Right kidney (tissue), 9 donors: ENCODE measurements at places on chromosomes 2 and 18.

DNA sequence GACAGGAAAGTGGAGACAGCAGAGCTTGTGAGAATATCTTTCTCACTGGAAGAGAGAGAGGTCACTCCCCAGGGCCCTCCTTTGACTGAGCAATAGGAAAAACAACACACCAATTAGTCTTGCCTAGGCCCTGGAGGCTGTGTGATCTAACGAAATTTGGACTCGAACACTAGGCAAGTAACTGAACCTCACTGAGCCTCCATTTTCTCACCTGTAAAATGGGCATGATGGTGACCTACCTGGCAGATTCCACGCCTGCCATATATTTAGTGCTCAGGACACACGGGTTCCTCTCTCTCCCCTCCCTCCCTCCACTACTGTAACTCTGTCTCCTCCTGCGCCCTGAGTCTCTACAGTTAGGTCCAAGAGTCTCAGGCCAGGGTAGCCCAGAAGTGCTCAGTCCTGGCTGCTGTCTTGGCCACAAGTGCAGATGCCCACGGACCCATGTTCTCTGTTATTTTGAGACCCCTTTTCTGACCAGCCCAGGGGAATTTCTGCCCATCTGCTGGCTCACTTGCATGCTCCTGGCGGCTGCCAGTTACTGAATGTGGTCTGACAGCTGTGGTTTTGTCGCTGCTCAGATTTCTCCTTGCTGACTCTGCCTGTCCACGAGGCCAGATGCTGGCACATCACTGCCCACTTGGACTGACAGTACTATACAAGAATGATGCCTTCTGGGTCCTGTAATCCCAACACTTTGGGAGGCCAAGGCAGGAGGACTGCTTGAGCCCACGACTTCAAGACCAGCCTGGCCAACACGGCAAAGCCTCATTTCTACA, 9.6 kb upstream of the GIGYF2 start:
- no peak for DNase-seq

DNA sequence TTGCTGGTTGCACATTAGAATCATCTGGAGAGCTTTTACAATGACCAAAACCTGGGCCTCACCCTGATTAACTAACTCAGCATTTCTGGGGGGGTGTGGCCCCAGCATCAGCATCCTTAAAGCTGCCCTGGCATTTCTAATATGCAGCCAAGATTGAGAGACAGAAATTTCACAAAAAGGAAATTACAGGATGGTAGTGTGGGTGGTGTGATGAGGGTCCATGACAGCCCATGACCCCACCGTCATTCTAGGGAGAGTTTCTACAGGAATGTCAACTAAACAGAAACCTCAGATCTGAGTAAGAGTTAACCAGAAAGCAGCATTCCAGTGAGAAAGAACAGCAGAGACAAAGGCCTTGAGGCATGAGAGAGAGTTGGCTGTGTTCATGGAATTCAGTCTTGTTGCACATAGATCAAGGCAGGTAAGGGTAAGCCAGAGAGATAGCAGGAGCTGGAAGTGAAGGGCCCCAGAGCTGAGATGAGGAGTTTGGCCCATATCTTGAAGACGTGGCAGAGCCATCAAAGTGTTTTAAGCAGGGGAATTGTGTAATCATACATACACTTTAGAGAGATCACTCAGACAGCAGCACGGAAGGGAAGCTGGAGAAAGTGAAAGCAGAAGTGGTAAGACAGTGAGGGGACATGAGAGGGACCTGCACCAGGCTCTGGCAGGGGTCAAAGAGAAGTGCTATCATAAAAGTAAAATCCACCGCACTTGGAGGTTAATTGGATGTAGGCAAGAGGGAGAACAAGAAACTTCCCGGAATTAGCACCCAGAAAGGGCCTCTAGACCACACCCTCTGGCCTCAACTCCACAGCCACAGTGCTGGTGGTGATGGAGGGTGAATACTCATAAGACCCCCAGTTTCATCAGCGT, 7.8 kb upstream of the TRABD2A start:
- no peak for DNase-seq

GRCh38 chr2:146659976-146660375, 1184.9 kb upstream of the ACVR2A start:
- DNase-seq = no peak

DNA sequence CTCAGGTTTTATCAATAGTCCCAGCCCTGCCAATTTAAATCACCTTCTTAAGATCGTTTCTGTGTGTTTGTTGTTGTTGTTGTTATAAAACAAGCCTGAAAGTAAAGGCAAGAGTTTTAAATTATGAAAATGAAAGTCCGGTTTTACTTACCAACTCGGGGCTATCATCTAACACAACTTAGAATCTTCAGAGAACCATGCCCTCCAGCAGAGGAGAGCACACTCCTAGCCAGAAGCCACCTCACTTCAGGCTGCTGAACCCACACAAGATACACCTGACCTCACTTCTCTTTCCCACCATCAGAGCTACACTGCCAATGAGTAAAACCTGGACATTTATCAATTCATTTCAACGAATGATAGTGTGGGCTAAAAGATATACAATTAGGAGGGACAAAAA, 335.2 kb downstream of the IRS1 start:
- no peak for DNase-seq

- DNase-seq = no peak
Measured at GRCh38 chr18:45408218-45408617, 207.1 kb upstream of the SLC14A2 start.

DNA sequence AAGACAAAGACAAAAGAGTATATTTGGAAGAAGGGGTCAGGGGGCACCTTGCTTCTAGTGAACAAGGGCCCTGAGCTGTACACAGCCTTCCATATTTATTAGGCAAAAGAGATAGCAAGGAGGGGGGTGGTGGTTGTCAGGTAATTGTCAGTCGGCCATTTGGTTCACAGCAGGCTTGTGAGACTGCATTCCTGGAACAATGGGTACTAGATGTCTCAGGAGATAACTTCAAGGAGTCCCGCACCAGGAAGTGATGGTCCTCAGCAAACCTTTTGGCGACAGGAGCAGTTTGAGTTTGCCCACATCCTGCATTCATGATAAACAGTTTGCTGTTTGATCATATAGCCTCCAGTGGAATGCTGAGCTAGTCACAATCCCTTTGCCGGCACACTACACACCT, 376.4 kb upstream of the RAB12 start:
- no peak for DNase-seq

GRCh38 chr2:215949991-215950404, 63.4 kb downstream of the MREG start:
- DNase-seq = no peak

GRCh38 chr2:206981739-206982340, 42.5 kb downstream of the CPO start:
- DNase-seq = peak; percentile 54

GRCh38 chr2:9377461-9378097, 45.7 kb downstream of the ITGB1BP1 start:
- no peak for DNase-seq

DNA sequence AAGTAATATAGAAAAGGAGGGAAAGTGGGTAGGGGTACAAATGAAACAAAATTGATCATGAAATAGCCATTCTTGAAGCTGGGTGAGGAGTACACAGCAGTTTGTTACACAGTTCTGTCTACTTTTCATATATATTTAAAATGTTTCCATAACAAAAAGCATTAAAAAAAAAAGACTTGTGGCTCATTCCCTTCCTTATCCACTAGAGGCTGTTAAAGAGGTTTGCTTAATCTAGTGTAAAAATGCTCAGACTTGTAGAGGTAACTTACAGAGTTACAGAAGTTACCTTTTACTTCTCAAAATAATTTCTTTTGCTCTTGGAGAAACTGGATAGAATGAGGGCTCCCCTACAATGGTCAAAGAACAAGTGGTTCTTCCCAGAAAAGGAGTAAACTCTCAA, 8.1 kb upstream of the WIPF1 start:
- no peak for DNase-seq

- no peak for DNase-seq
Measured at GRCh38 chr2:11212645-11213044, 57.4 kb downstream of the SLC66A3 start.

DNA sequence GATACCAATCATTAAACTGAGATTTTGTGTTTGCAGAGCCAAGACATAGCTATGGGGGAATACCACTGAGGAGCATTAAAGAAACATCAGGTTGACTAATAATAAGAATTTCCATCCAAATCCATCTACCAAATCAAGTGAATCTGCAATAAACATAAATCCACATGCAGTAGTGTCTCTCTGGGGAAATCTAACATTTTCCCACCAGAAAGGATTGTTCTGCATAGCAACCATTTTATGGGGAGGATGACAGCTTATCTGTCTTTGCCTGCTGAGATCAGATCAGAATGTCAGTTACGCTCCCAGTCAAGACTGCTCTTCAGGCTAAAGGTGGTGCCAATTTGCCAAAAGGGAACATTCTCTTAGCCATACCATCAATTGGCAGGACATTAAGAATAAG, 1098.9 kb upstream of the CHAC2 start:
- no peak for DNase-seq

DNA sequence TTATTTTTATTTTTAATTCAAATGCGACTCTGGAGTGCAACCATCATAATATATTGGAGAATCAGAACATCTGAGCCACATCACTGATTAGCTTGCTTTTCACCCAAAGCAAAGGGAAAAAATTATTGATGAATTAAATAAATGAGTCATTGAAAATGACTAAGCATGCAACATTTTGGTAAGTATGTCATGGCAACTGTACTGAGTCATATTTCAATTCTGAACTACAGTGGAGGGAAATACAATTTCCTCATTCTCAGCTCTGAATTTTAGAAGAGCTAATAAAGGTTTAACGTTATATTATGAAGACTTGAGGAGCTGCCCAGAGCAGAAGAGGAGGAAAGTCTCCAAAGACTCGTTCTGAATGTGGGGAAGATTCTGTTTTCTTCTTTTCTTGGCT, 89.6 kb upstream of the CCDC68 start:
- DNase-seq = no peak

DNA sequence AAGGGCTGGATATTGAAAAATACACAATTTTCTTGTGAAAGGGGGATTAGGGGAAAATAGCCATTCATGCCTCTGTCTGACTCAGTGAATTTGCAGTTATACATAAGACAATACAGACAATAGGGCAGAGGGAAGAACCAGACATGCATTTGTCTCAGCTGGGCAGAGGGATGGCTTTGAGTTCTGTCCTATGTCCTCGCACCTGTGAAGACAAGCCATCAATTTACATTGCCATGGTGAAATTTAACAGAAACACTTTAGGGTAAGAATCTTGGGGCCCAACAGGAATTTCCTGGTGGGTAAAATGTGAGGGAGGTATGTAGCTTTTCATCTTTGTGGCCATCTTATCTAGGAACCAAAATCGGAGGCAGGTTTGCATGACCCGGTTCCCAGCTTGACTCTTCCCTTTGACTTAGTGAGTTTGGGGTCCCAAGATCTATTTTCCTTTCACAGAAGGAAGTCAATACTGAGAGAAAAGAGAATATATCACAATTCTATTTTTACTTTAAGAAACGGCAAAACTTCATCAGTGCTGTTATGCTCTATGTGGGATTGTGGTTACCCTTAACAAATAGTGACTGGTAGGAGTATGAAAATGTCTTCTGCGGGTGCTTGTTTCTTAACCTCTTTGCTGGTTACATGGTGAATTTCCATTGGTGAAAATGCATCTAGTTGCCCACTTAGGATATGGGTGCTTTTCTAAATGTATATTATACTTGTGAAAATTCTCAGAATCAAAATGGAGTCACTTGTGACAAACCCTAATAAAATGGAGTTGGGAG, 221.8 kb downstream of the SPP2 start:
- no peak for DNase-seq
